ENCODE measurements at places on chromosomes 11 and 22.

GRCh38 chr11:134339756-134340155 is 8.0 kb downstream of the GLB1L2 start:
- no peak for DNase-seq

GRCh38 chr11:103942646-103943045 is 93.8 kb upstream of the DDI1 start:
- no peak for DNase-seq

DNA sequence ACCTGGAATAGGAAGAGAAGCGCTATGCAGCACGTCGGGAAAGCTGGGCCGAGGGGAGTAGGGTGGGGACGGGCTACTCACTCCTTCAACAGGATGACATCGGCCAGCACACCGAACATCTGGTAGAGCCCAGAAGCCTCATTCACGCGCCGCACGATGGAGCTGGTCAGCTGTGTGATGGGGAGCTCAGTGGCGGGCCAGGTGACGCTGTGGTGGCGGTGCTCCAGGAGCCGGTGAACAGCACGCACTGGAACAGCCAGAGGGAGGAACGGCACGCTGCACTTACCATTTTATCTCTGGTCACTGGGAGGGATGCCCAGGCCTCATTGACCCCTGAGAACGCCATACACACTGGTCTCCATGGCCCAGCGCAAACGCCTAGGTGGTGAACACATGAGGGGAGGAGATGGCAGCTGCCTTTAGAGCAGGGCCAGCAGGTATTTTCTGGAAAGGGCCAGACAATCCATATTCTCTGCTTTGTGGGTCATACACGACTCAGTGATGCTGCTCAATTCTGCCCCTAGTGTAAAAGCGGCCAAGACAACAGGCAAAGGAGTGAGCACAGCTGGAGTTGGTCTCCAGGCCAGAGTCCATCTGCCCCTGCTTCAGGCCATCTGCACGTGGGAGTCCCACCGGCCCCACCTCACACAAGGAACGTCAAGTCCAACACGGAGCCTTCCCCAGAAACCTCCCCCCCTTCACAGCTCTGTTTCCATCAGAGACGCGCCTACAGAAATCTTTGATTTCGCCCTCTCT is 8.8 kb downstream of the FOXRED2 start:
- no peak for DNase-seq

DNA sequence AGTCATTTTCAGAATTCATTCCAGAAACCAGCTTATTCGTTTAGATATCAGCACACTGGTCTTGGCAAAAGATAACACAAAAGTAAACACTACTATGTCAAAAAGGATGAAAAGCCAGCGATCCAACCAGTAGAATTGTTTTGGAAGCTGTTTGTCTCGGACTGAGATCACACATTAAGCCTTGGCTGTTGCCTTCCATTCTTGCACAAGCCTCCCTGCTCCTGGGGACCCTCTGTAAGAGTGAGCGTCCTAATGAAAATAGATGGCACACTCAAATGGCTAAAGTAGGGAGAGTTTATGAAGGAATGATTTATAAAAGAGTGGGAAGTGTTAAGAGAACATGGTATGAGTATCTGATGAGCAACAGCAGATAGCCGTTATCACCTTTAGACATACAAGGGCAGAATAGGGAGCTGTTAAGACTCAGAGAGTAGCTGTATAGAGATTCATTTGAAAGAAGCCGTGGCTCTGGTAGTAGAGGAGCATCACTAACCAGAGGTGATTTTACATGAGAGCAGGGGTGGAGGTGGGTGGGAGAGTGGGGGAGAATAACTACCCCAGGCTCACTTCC is 25.2 kb downstream of the PDE3B start:
- DNase-seq = no peak

- DNase-seq = no peak
These were observed 420.7 kb upstream of the CADM1 start for GRCh38 chr11:115924744-115925567.

Measured in fibroblast of skin of left biceps (primary cell).